SK-MEL-5 (cell line): ENCODE measurements at places on chromosomes 3 and 15.

DNA sequence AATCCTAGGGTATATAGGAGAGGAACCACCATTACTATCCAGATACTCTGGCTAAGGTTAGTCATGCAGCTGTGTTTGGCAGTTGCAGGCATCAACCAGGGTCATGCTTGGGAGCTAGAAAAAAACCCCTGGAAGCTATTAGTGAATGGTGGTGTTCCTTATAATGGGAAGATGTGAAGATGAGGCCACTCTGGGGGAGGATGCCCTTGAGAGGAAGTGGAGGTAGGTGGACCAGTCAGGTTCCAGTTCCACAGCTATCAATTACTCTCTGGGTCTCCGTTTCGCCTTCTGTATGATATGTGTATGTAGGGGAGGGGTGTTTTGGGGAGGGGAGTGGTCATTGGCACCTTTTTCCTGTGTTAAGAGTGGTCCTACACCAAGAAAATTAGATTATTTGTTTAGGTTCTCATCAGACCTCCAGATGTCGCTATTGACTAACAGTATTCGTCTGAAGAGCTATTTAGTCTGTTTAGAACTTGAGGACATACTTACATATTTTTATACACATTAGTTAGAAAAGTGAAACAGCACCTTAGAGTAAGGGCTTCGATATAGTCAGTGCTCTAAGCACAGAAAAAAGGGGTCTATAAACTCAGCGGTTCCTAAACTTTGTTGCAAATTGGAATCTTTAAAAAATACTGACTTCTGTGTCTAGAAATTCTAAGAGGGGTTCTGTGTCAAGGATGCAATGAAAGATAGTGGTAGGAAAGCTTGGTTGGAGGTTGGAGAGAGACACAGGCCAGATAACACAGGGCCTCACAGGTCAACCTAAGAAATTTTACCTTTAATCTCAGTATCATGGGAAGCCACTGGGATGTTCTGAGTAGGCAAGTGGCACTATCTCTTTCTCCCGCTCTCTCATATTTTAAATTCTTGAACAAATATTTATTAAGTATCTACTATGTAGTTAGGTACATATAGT, 9.1 kb upstream of the HPS3 start:
- peak; percentile 81 for DNase-seq

DNA sequence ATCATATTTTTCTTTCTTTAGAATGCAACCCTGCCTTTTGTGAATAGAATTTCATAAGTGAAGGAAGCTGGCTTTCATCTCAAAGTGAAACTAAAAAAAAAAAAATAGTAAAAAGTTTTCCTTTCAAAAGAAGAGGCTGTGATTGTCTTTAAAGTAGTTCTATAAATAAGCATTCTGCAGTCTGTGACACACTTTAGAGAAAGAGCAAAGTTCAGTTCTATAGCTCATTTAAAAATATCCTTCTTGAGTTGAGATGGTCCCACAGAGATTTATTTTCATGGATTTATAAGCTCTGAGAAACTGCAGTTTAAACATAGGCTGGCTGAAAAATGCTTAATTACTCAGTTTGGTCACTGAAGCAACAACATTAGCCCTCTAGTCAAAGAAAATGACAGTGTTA, 36.1 kb upstream of the CNTN6 start:
- DNase-seq = no peak

- no peak for DNase-seq
Measured at GRCh38 chr3:87755852-87756251, 303.0 kb downstream of the CGGBP1 start.

GRCh38 chr3:42667096-42667522, 13.6 kb downstream of the ZBTB47 start:
- DNase-seq = no peak

DNA sequence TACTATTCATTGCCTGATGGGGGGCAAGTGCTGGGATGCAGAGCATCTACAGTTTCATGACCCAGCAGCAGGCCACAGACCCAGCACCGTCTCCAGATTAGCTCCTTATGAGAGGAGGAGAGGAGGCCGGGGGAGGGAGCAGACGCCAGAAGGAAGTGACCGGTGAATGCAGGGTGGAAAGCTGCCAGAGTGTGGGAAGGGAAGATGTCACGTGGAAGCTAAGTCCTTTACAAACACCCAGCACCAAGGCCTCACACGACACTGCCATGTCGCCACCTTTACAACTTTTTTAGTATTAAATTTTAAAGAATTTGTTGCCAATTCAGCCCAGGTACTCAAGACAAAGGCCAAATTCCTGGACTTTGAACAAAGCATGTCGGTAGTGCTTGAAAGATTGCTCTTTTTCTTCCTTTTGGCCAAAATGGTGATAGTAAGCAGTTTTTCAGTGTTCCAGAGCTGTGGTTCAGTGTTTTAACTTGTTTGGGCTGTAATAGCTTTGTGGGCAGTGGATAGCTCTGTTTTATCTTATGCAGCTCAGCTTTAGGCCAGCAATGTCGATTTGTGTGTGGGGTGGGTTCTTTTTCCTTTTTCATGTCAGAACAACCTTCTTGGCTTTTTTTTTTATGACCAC, 58.2 kb downstream of the ZBTB38 start:
- DNase-seq = peak; percentile 64

DNA sequence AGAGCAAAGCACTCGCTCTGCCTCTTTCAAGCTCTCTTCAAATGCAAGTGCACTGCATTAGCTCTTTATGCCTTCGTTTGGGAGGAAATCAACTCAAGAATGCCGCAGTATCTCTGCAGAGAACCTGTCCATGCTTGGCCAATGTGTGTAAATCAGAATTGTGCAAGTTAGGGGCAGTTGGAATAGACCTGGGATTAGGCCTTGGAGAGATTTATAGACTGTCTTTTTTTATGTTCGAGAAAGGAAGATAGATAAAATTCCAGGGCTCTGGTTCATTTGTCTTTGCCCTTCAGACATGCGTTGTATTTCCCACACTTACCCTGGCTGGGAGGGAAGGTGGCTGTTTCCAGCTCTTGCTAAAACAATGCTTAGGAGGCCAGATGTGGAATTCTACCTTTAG, 163.7 kb downstream of the MOBP start:
- no peak for DNase-seq

- DNase-seq = peak; percentile 72
Measured at GRCh38 chr15:73781038-73781925, 28.1 kb upstream of the INSYN1 start.

- DNase-seq = no peak
Measured at GRCh38 chr15:43390723-43391122, 19.8 kb downstream of the TUBGCP4 start.

DNA sequence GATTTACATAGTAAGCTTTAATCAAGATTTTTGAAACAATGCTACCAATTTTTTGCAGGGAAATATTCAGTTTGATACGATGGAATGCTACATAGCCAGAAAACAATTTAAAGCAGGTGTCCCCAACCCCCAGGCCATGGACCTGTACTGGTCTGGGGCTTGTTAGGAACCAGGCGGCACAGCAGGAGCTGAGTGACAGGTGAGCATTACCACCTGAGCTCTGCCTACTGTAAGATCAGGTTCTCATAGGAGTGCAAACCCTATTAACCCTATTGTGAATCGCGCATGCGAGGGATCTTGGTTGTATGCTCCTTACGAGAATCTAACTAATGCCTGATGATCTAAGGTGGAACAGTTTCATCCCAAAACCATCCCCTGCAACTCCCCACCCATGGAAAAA, 322.6 kb upstream of the NECTIN3 start:
- no peak for DNase-seq

DNA sequence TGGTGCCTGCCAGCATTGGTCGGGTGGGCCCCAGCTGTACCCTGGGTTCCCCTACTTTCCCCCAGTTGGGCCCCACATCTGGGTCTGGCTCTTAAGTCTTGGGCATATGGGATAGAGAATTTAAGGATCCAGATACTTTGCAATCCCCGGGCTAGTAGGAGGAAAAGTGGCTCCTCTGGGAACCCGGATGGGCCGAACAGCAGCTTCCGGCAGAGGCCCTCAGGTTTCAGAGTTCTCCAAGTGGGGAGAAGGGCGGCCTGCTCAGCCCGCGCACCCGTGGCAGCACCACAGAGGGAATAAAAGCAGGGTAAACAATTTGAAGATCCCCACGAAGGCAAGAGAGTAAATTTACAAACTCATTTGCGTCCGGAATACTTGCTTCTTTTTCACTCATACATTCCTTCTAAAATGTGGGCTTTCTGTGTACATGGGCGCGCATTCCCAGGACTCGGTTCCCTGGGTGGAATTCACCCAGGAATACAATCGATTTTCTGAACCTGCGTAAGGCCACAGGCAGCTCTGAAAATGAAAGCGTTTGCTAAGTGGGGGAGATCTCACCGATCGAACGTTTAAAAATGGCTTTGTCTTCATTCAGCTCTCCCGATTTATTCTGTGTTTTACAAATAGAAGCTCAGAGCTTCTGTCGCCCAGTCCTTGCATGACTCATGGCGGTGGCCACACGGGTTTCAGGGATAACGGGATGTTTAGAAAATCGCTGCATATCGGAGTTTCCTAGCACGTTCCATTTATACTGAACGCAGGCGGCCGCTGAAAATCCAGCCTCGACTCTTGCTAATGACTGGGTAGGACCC, 74.0 kb upstream of the POLG start:
- DNase-seq = no peak

GRCh38 chr3:71809321-71810026, 24.5 kb upstream of the PROK2 start:
- DNase-seq = no peak

- no peak for DNase-seq
Measured at GRCh38 chr15:60763688-60764087, 284.7 kb upstream of the ICE2 start.

DNA sequence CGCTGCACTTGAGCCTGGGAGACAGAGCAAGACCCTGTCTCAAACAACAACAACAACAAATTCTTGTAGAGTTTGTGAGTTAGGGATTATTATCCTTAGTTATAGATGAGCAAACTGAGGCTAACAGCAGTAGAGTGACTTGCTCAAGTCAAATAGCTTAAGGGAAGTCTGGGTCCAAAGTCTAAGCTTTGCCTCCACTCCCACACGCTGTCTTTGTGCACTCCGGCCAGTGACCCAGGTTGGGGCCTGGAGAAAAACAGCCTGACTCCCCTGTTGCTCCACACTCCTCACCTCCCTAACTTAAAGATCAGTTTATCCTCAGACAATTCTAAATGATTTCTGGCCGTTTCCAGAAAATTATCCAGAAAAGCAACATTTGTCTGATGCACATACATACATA, 9.2 kb upstream of the SIN3A start:
- DNase-seq = no peak

DNA sequence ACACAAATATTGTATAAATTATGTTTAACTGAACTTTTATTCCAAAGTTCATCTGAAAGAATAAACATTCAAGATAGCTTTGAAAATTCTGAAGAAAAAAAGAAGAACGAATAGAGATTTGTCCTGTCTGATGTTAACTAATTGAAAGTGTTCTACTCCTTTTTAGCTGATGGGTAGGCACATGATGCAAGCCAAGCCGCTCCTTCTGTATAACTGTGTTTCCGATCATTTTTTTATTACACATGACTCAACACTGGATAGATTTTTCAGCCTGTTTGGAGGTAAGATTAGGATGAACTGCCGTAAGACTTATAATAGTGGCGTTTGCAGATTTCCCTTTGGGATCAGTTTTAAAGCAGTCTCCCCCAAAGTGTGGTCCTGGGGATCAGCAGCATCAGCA, 19.0 kb downstream of the NSUN3 start:
- DNase-seq = no peak

GRCh38 chr3:152428577-152428976, 159.8 kb downstream of the MBNL1 start:
- DNase-seq = no peak

DNA sequence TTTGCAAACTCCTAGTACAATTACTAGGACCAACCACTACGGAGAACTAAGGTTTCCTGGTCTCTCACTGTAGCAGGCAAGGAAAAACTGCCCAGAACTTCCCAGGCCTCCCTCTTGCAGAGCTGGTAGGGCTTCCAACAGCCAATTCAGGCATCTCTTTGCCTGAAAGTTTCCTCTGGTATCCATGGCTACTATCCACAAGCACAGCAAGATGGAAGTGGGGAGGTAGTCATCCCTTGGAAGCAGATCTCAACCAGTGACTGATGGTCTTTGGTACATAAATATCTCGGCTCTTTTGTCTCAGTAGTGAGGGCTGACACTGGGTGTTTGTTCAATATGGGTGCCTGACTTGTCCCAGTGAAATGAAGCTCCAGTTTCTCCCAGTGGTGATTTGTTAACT, 201.3 kb upstream of the MRPL3 start:
- DNase-seq = no peak

DNA sequence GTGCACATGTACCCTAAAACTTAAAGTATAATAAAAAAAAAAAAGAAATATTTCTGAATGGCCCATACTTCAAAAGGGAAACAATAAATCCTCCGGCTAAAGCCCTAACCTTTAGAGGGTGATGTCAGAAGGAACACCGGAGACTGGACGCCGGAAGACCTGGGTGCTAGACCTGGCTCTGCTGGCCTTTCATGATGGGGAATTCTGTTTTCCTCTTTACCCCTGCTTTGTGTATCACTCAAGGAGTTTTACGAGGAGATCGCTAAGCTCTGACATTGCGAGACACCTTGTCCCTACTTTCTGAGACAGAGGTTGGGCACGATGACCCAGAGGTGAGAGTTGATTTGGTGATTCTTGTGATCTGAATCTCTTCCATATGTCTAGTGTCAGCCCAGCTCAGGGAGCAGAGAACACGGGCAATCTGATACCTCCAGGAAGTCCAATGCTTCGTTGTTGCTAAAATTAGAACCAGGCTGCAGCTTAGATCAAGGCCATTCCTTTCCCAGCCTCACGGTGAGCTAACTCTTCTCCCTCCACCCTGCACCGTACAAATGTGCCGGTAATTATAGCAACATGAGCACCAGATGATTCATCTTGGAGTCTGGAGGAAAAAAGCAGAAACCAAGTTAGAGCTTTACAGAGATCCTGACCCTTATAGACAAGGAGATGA, 42.0 kb upstream of the CFAP161 start:
- peak; percentile 23 for DNase-seq

DNA sequence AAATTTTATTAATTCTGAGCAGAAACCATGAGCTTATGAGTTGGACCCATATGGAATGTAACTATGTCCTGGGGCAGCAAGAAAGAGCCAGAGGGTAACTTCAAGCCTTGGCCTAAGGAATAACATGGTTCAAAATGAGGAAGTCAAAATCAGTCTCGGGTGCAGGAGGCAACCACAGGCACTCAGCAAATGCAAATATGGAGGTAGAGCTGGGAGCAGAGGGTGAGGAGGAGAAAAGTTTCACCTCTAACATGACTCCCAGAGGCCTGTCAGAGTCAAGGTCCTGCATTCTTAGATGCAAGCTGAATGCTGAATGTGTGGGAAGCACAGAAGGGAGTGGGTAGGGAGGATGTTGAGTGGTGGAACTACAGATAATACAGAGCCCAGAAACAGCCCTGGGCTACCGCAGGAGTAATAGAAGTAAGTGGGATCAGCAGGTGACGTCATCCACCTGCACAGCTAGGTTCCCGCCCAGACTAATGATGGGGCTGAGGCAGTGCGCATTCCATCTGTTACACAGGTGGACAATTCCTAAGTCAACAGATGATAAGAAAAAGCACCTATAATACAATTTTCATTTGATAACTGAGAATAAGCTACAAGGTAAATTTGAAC, 279.8 kb upstream of the ARRDC4 start:
- no peak for DNase-seq

- DNase-seq = no peak
Measured at GRCh38 chr15:23564821-23565394, 566 bp upstream of the MKRN3 start.

GRCh38 chr3:71581457-71582035, 2.0 kb downstream of the FOXP1 start:
- DNase-seq = no peak

- peak; percentile 55 for DNase-seq
Measured at GRCh38 chr3:123757281-123757940, 126.7 kb downstream of the MYLK start.
